ENCODE measurements at places on chromosomes 6 and 20.

DNA sequence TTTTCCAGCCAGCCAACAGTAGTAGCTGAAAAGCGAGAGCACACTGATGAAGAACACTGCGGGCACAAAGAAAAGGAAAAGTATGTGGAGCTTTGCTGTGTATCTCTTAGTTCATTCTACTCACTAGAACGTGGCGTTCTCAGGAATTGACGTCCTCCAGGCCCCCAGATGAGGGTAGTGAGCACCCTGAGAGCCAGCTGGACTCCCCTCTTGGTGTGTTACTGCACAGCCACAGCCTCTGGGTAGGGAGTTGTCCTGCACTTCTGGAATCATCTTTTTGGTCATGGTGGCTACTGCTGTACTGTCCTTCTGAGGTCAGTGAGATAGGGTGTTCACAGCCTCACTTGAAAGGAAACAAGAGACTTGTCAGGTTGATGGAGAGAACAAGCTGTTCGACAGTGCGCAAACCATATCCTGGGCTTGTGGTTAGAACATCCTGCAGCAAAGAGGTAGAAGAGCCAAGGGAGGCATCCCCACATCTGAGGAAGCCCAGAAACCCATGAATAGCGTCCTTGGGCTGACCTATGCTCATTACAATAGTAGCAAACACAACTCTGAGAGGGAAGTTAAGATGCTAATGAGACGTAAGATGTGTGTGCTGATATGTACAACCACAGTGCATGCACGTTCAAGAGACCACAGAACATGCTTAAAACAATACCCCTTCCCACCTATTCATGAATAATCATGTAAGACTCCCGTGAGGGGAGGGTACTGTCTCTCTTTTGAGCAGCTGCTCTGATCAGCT is 14.6 kb upstream of the HLA-F start:
- no peak for DNase-seq

GRCh38 chr20:47654370-47654769 is 130.9 kb downstream of the SULF2 start:
- DNase-seq, result no peak

DNA sequence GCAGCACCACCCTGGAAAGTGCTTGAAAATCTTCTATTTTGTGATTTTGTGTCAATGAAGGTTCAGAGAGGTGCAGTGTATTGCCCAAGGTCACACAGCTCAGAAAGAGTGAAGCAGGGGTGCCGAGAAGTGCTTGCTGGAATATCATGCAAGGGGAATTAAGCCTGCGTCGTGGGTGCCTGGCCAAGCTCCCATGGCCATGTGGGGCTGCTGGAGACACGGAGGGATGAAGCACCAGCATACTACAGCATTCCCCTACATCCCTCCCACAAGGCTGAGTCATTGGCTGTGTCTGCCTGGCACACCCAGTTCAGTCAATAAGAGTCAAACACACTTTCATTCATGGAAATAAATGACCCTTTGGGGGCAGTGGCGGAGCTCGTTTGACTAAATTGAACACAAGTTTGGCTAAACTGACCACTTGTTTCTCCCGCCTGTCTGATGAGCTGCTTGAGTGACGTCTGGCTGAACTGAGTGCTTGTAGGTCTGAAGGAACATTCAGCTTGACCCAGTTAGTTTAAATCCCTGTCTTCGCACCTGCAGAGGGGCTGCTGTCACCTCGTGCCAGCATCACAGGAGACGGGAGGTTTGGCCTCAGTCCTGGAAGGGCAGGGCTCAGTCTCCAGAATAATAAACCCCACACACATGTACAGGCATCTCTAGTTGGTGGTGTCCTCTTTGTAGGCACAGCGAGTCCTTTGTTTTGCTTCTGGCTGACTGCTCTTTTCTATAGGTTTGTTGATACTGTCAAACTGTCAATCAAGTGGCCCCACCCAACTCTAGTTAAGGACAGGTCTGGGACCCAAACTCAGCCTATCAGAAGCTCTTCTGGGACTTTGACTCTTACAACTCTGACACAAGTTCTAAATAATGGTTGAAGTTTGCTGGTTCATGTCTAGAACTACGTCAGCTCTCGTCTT is 8.4 kb upstream of the TGM2 start:
- no peak for DNase-seq

GRCh38 chr20:24686156-24686555 is 216.7 kb downstream of the SYNDIG1 start:
- no peak for DNase-seq

GRCh38 chr6:147724454-147724853 is 216.0 kb downstream of the SAMD5 start:
- DNase-seq, result no peak

- no peak for DNase-seq
These were observed 33.5 kb downstream of the CARMIL1 start for GRCh38 chr6:25312703-25313102.

DNA sequence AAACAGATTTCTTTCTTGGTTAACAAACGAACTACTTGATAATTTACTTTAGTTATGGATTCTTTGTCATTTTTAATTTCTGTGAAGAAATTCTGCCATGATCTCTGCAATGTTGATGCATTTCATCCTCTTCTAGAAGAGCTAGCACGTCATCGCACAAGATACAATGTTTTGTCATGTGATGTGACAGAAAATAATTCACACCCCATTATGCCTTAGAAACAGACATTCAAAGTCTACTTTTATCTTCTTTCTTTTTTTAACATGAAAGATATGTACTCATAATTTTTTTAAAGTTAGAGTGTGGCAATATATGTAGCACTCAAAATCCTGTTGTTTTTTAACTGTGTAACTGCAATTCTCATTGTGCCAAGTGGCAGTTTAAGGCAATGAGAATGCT is 39.6 kb upstream of the NELFCD start:
- DNase-seq, result no peak

- no peak for DNase-seq
These were observed 69.4 kb downstream of the CPNE5 start for GRCh38 chr6:36769676-36770499.

DNA sequence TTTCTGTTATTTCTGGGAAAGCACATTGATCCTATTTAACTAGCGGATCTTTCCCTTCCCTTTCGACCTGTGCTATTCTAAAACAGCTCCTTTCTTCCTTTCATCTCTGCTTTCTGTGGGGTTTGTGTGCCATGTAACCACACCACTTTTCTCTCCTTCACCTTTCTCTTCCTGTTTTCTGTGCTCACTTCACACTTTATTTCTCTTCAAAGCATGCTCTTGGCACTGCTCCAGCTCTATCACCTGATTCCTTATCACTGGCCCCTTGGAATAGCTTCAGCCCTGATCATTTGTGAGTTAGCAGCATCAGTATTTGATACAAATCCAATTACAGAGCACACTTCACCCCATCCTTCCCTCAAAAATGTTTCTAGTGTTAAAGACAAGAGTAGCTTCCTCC is 8.1 kb upstream of the METTL24 start:
- no peak for DNase-seq

DNA sequence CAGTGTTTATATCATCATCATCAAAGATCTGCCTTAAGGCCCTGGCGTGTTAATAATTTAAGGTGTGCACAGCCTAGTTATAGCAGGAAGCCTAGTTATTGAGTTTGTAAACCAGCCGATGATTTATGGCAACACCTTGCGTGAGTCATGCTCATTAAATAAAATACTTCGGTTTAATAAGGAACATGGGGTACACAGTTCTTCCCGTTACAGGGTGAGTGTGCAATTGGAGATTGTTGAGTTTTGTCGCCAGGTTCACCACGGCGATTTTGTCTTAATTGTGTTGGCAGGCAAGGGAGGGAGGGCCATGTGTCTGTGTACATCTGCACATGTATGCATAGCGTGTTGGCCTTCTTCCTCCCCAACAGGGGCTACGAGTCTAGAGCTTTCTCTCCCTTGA is 104.0 kb downstream of the TFAP2A start:
- no peak for DNase-seq

GRCh38 chr6:115203381-115203780 is 857.3 kb downstream of the FRK start:
- DNase-seq, result no peak

GRCh38 chr6:156828280-156828703 is 51.1 kb downstream of the ARID1B start:
- no peak for DNase-seq

GRCh38 chr6:106825156-106825555 is 149.4 kb downstream of the CD24 start:
- DNase-seq, result no peak

DNA sequence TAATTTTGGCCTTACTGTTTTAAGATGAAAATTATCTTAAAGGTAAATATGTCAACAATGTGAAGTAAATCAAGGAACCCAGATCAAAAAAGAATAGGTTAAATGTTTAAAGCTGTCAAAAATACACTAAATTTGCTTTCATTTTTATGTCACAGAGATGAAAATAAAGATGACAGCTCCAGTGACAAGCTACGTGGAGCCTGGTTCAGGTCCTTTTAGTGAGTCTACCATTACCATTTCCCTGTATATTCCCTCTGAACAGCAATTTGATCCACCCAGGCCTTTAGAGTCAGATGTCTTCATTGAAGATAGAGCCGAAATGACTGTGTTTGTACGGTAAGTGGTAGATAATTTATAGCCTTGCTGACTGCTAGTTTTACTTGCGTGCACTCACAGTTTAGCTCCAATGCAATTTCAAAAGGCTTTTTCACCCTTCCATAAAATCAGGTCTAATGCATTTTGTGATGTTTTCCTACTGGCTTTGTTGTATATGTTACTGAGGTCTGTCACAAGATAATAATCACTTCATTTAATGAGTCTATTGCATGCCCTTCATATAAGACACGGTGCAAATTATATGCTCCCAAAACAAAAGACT is 1.9 kb downstream of the HEBP2 start:
- no peak for DNase-seq

DNA sequence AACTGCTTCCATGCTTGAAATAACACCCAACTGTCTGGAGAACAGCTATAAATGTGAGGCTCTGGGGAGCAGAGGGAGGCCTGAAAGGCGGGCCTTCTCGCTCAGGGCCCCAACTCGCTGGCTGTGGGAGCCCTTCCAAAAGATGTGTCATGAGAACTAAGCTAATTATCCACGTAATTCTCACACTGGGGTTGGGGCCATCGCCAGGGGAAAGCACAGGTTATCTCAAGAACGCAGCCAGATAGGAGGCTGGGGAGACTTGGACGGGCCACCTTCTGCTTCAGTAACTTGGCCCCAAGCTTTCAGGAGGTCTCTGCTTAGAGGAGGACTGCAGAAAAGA is 1.6 kb downstream of the PXDC1 start:
- DNase-seq, result no peak

DNA sequence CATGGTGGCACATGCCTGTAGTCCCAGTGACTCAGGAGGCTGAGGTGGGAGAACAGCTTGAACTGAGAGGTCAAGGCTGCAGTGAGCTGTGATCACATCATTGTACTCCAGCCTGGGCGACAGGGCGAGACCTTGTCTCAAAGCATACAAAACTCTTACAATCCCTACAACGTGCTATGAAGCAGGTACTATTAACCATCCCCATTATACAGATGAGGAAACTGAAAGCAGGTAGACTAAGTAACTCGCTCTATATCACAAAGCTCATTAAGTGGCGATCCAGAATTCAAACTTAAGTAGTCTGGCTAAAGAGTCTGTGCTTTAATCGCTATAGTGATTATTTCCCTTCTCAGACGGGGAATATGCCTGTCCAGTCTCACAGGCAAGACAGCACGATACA is 54.7 kb downstream of the CDK19 start:
- no peak for DNase-seq

DNA sequence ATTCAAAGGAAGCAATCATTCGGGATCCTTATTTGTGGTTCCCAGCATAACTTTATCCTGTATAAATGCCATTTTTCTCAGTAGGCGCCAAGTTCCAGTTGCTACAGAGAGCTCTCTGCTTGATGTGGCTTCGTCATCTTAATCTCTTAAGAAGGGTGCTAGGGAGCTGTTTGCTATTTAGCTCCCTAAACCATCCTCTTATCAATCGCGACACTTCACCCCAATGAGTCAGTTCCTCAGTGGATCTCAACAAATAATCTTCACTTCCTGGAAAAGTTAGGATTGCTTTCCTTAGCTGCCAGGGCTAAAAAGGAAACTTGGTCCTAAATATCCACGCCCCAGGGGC is 1.3 kb upstream of the NKAIN2 start:
- DNase-seq, result no peak

GRCh38 chr6:113178349-113178748 is 678.8 kb upstream of the MARCKS start:
- DNase-seq, result no peak

GRCh38 chr20:47252879-47253307 is 103.6 kb downstream of the ZMYND8 start:
- DNase-seq, result no peak

- no peak for DNase-seq
These were observed 74.7 kb upstream of the EPHA7 start for GRCh38 chr6:93494057-93494456.

DNA sequence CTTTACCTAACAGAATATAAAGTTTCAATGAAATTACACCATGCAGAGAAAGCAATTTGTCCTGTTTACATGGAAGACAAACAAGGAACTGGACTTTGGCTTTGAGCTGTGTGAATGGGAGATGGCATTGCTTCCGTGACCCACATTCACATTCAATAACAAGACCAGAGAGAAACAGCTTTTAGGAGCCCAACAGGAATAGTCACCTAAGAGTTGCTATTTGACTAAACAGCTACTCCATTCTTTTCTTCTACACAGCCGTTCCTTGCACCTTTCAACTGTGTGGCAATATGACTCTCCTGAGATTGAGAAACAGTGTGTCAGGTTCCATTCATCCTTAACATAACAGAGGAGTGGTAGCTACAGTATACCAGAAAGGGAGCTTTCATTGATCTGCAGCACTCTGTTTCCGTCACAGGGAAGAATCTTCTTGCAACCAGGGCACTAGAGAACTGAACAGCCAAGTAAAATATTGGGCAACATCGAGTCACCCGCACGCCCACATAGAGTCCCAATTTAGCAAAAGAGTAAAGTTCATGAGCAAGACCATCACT is 355.1 kb downstream of the HAO1 start:
- no peak for DNase-seq

DNA sequence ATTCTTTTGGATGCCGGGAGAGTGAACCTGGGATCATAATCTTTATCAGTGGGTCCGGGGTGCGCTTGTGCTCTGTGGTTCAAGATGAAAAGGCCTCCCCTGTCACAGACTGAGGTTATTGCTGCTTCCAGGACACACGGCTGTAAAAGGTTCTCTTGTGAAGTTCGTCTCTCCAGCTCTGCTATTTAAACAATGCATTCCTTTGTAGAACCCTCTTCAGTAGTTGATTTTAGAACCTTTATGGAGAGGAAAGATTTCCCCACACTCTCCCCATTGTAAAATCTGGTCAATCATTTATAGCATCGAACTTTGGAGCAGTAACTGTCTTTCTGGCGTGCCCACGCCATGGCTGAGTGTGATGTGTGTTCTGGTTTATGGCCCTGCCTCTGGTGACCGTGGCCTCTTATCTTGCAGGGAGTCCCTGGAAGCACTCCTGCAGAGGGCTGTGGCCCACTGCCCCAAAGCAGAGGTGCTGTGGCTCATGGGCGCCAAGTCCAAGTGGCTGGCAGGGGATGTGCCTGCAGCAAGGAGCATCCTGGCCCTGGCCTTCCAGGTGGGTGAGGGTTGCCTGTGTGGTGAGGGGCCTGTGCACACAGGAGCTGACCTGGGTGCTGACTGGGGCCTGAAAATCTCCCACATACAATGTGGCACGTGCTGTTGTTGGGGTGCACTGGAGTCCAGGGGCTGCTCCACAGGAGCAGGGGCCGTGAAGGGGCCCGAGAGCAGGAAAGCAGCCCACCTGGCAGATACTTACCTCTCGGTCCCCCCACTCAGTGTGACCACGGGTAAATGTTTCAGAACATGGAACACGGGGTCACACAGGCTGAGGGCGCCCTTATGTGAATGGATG is 11.6 kb upstream of the C20orf204 start:
- DNase-seq, result no peak

Data from renal cortex interstitium (tissue), 15 donors.